ENCODE measurements at places on chromosomes 5 and 9.

GRCh38 chr5:82855893-82856550 is 221.2 kb downstream of the TMEM167A start:
- DNase-seq, result no peak

GRCh38 chr5:39019254-39019653 is 54.9 kb downstream of the RICTOR start:
- DNase-seq, result no peak

- no peak for DNase-seq
Observed at GRCh38 chr5:159884917-159885620, 31.2 kb upstream of the ADRA1B start.

GRCh38 chr9:3768286-3768685 is 242.5 kb upstream of the RFX3 start:
- DNase-seq, result no peak

DNA sequence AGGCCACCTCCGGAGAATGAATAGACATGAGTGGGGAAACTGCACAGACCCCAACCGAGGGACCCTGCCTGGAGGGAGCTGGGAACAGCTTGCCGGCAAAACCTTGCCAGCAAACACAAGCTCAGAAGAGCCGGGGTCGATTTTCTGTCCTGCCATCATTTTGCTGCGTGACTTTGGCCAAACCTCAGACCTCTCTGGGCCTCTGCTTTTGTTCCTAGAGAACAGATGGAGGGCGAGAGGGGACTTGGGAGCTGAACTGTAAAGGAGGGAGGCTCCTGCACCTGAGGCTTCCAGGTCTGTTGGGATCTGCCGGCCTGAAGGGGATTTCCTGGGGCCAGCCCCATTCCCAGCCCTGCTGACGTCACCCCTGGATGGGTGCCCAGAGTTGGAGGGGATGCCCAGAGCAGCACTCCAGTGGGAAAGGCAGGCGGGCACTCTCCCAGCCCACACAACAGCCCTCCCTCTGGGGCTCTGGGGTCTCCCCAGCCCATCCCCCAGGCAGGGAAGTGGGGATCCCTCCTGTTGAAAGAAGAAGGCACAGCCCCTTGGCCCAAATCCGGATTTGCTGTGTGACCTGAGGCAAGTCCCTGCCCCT is 40.4 kb upstream of the SYNPO start:
- DNase-seq, result no peak

GRCh38 chr5:119067450-119067849 is 3.4 kb upstream of the DMXL1 start:
- DNase-seq, result no peak
